Psoas muscle (tissue), 8 donors: ENCODE measurements at places on chromosomes 3 and 15. TPM values are rescaled to one million over a fixed set of nuclear protein-coding genes. Genes with fewer than 3 reads are reported as not detected.
A peak's percentile ranks its signal among the peaks of the same experiment; 100 is the strongest.

ERC2 gene
- polyA plus RNA-seq: 0.04 TPM

LNP1 gene
- polyA plus RNA-seq: 1.2 TPM

CLPX gene
- 25.5 TPM for polyA plus RNA-seq

SLC35G2 gene
- polyA plus RNA-seq: 1.9 TPM

BFSP2 gene
- not detected for polyA plus RNA-seq

DNA sequence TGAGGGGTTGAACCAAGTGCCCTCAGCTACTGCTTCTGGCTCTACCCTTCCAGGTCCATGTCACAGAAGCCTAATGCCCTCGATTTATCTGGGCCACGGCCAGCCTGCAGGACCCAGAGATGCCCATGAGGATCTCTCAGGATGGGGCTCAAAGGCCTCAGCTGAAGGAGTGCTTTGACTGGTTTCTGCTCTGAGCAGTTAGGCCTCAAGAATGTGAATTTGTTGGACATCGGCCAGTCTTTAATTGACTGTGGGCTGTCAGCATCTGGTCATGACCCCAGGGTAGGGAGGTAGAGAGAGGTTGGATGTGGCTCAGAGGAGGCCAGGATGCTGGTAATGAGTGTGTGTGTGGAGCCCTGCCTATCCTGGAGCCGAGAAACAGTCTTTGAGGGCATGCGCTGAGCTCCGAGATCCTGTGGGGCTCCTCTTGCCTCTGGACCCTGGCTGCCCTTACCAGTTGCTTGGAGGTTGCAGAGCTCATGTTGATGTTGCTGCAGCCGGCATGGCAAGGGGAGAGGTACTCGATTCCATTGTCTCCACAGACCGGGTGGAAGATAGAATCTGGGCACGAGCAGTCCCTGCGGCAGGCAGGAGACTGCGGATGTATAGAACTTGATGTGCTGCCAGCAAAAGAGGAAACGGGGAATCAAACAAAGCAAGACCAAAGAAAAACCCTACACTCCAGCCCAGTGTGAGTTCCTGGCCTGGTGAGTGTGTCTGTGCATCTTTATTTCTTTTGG is 49.1 kb upstream of the RAB6B start:
- H3K27ac ChIP-seq: no peak overlapping the region
- H3K36me3 ChIP-seq: no peaks in the 10 kb centered on the region
- no peak overlapping the region for H3K4me3 ChIP-seq
- peaks cover 45% of the 10 kb centered on the region for H3K4me1 ChIP-seq
- DNase-seq: no peak

DNA sequence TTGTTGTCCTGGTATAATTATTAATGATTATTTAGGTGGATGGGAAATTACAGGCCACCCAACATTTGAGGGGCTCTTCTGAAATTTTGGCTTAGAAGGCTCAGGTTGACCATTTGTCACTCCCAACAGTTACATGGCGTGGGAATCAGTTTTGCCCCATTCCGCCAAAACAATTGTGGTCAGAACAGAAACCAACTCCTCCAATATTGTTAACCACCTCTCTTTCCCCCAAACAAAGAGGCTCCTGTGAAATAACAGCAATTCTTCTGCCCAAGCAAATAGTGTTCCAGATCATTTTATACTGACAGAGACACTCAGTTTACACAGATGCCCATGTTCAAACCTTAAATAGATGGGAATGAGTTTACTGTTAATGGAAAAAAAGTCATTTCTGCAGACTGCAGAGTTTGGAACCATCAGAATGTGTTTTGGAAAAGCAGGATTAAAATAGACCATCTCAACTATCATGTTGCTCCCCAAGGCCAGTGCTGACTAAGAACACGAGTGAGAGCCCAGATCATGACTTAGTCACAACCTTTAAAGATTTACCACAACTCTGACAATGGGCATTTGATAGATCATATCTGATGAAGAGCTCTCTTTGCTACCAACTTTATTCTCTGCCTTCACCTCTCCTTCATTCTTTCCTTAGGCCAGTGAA is 102.1 kb downstream of the DUT start:
- no peak overlapping the region for H3K4me3 ChIP-seq
- DNase-seq: no peak
- no peaks in the 10 kb centered on the region for H3K27me3 ChIP-seq

- H3K4me3 ChIP-seq: peak overlapping the region; percentile 74
- peak overlapping the region; percentile 91 for H3K27ac ChIP-seq
- no peak for DNase-seq
- H3K27me3 ChIP-seq: no peaks in the 10 kb centered on the region
- H3K36me3 ChIP-seq: no peaks in the 10 kb centered on the region
- peaks cover 22% of the 10 kb centered on the region for H3K4me1 ChIP-seq
Observed at GRCh38 chr15:47716516-47716915, 789 bp upstream of the SEMA6D start.

DNA sequence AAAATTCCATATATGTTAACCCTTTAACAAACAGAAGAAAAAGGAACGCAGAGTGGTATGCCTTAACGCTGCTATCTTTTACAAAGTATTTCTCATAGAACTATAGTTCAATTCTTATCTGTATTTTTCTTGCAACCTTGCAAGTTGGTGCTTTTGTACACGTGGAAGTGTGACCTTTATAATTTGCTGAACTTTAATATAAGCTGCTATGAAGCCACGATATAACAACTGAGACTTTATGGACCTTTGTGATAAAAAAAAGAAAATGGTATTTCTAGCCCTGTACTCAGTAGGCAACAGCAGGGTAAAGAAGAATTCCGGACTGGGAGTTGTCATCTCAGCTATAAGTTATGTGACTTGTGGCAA is 6.3 kb upstream of the TFG start:
- H3K27me3 ChIP-seq: peaks cover 4% of the 10 kb centered on the region
- no peak for DNase-seq
- no peak overlapping the region for H3K27ac ChIP-seq
- no peak overlapping the region for H3K4me3 ChIP-seq
- H3K4me1 ChIP-seq: peaks cover 5% of the 10 kb centered on the region

- no peak overlapping the region for H3K27ac ChIP-seq
- H3K4me1 ChIP-seq: peaks cover 7% of the 10 kb centered on the region
- no peak for DNase-seq
Observed at GRCh38 chr15:31125061-31125460, 23.5 kb upstream of the TRPM1 start.

GRCh38 chr3:10286596-10287295 is 6.0 kb downstream of the GHRL start:
- no peaks in the 10 kb centered on the region for H3K36me3 ChIP-seq
- H3K27ac ChIP-seq: no peak overlapping the region
- no peaks in the 10 kb centered on the region for H3K4me1 ChIP-seq

DNA sequence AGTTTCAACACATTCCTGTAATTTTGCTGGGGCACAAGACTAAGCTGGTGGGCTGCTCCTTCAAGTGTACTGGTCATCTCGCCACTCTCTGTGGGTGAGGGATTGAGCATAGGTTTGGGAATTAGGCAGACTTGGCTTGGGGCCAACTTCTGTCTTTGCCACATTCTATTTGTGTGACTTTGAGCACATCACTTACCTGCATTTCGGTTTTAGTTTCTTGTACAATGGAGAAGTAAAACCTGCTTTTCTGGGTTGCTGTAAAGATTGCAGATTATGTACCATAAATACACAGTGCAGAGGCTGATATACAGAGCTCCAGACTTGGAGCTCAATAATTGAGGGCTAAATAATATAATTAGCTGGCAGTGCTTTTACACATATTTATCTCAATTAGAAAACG is 162.1 kb downstream of the C3orf38 start:
- no peaks in the 10 kb centered on the region for H3K36me3 ChIP-seq
- no peak overlapping the region for H3K27ac ChIP-seq
- no peaks in the 10 kb centered on the region for H3K4me1 ChIP-seq
- H3K27me3 ChIP-seq: no peaks in the 10 kb centered on the region

DNA sequence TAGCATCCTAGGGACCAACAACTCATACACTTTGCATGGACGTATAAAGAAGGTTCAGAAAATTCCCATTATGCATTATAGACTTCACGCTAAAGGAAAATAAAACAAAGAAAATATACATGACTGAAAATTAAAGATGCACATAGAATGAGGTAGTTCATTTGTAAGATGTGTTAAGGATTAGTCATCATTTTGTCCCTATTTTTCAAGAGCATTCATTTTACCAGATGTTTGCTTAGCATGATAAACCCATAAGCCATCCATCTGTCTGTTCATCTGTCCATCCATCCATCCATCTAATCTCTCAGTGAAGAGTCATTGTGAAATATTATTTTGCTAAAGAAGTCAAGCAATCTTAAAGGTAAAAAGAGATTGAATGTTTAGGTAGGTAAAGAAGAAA is 80.3 kb downstream of the TFG start:
- no peak overlapping the region for H3K27ac ChIP-seq
- H3K27me3 ChIP-seq: no peaks in the 10 kb centered on the region
- H3K36me3 ChIP-seq: peaks cover 3% of the 10 kb centered on the region
- DNase-seq: no peak
- H3K4me1 ChIP-seq: no peaks in the 10 kb centered on the region

GRCh38 chr3:59143447-59143846 is 93.6 kb upstream of the CFAP20DC start:
- no peak for DNase-seq
- no peaks in the 10 kb centered on the region for H3K4me1 ChIP-seq
- H3K27ac ChIP-seq: no peak overlapping the region
- no peaks in the 10 kb centered on the region for H3K27me3 ChIP-seq
- H3K4me3 ChIP-seq: no peak overlapping the region

GRCh38 chr15:34213690-34214089 is 3.8 kb upstream of the KATNBL1 start:
- no peaks in the 10 kb centered on the region for H3K27me3 ChIP-seq
- H3K36me3 ChIP-seq: no peaks in the 10 kb centered on the region
- no peak overlapping the region for H3K27ac ChIP-seq
- DNase-seq: no peak

DNA sequence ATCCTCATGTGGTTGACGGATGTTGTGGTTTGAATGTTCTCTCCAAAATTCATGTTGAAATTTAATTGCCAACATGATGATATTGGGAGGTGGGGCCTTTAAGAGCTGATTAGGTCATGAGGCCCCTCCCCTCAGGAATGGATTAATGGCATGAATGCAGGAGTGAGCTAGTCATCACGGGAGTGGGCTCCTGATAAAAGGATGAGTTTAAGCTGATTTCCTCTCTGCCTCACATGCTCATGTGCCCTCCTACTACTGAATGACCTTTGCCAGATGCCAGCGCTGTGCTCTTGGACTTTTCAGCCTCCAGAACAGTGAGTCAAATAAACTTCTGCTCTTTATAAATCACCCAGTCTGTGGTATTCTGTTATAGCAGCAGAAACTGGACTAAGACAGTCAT is 111.2 kb downstream of the MYO5A start:
- no peak overlapping the region for H3K4me3 ChIP-seq
- no peak overlapping the region for H3K27ac ChIP-seq
- peaks cover 5% of the 10 kb centered on the region for H3K36me3 ChIP-seq
- no peaks in the 10 kb centered on the region for H3K27me3 ChIP-seq

- no peaks in the 10 kb centered on the region for H3K4me1 ChIP-seq
- peaks cover 4% of the 10 kb centered on the region for H3K27me3 ChIP-seq
- DNase-seq: no peak
- H3K4me3 ChIP-seq: no peak overlapping the region
- no peak overlapping the region for H3K27ac ChIP-seq
- H3K36me3 ChIP-seq: no peaks in the 10 kb centered on the region
Observed at GRCh38 chr3:105359098-105359762, 7.5 kb upstream of the ALCAM start.

DNA sequence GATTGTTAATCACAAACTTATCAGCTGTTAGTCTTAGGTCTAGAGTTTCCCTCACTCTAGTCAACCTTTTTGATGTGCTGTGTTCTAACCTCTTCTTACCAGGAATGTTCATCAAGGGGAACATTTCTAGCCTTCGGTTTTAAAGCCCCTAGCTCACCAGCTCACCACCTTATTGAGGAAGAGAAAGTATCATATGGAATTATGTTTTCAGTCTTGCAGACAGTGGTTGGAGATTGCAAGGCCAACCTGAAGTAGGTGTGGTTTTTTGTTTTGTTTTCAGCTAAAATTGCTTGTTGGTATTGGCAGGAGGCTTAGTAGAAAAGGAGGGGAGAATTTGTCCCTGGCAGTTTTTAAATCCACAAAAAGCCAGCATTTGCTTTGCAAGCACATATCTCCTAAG is 48.4 kb upstream of the CCDC80 start:
- H3K4me1 ChIP-seq: no peaks in the 10 kb centered on the region
- H3K27me3 ChIP-seq: no peaks in the 10 kb centered on the region
- no peak overlapping the region for H3K27ac ChIP-seq
- no peak for DNase-seq
- no peak overlapping the region for H3K4me3 ChIP-seq
